ENCODE measurements at places on chromosomes 13 and 19.
A peak's percentile ranks its signal among the peaks of the same experiment; 100 is the strongest.

DNA sequence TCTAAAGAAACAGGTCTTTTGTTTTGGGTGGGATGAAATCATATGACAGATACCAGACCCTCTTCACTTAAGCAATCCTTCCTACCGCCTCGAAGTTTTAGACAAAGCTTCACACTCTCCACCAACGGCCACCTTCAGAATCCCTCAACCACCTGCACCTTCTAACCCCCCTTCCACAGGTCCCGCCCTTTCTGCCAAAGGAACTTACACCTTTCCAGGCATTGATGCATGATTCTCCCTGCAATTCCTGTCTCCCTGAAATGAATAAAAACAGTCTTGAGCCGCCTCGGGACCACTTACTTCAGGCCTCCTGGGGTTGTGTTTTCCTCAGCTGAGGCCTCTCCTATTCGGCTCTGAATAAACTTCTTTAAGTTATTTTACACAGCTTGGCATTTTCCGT lies 859 bp downstream of the ZNF433 start:
- no peak for DNase-seq

GRCh38 chr13:46748300-46748699 lies 48.7 kb downstream of the ESD start:
- no peak for DNase-seq

GRCh38 chr19:3514930-3515329 lies 8.8 kb downstream of the FZR1 start:
- DNase-seq = no peak

GRCh38 chr13:46345866-46346265 lies 41.2 kb downstream of the RUBCNL start:
- no peak for DNase-seq

DNA sequence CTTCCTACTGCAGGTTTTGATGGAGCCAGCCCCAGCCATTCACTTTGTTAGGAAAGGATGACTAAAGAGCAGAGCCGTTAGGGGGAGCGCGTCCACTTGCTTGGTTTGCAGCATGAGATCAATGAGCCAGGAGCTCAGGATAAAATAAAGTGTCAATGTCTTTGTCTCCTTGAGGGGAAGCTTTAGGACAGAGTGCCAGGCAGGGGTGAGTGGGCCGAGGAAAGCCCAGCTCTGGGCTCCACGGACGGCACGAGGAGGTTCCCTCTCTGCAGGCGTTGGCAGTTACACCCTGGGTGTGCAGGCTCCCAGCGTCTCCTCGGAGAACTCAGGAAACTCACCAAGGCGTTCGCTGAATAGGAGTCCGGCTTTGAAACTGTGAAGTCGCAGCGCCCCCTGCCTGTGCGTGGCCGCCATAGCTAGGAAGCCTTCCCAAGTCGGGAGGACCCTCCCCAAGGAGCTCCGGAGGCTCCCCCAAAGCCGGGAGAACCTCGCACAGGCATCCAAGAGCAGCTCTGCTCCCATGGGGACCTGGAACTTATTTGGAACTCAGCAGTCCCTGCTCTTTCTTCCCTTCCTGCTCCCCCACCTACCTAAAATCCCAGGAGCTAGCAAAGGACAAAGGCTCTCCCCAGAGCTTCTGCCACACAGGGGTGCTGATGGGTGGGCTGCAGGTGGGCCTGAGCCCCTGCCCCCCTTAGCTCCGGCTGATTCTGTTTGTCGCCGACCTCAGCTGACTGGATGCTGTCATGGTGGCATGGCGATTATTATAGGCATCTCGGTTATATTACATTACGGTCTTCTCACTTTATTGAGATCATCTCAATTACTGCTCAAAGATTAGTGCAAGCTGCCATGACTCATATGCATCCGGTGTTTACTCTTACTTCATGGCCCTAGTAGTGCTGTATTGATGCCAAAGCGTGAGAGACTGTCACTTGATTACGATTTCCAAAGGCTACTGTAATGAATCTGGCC lies 34.4 kb downstream of the GSX1 start:
- peak; percentile 92 for DNase-seq

DNA sequence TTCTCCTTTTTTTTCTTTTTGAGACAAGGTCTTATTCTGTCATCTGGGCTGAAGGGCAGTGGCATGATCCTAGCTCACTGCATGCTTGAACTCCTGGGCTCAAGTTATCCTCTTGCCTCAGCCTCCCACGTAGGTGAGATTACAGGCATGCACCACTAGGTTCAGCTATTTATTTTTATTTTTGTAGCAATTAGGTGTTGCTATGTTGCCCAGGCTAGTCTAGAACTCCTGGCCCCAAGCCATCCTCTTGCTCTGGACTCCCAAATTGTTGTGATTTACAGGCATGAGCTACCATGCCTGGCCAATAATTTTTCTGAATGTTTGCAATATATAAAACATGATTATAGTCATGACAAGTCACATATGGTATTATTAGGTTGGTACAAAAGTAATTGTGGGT lies 161.1 kb upstream of the ATXN8OS start:
- no peak for DNase-seq

DNA sequence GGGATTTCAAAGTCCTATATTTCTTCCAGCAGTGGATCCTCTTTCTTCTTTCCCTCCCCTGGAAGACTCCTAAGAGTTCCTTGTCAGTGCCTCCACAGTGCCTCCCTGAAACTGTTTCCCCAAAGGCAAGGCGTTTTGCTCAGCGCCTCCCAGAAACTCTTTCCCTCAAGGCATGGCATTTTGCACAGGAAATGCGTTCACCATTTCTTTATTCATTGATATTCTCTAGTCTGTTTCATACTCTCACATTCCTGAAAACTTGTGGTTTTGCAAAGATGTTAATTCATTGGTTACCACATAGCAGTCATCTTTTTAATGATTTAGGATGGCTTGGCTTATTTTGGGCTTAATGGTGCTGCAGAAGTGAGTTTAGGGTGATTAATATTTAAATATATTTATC lies 177.3 kb upstream of the SLC10A2 start:
- DNase-seq = no peak

- DNase-seq = no peak
Measured at GRCh38 chr19:41932720-41933332, 4.6 kb upstream of the ERFL start.

DNA sequence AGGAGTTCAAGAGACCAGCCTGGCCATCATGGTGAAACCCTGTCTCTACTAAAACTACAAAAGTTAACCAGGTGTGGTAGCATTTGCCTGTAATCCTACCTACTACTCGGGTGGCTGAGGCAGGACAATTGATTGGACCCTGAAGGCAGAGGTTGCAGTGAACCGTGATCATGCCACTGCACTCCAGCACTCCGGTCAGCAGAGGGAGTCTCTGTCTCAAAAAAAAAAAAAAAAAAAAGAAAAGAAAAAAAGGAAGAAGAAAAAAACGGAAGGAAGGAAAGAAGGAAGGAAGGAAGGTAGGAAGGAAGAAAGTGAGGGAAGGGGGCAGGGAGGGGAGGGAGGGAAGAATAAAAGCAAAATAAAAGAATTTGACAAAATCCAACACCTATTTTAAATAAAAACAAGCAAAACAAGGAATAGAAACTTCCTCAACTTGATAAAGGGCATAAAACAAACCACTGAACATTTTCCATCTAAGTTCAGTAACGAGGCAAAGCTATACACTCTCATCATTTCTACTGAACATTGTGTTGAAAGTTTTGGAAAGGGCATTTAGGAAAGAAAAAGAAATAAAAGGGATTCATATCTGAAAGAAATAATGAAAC lies 411.6 kb upstream of the SLITRK5 start:
- no peak for DNase-seq

DNA sequence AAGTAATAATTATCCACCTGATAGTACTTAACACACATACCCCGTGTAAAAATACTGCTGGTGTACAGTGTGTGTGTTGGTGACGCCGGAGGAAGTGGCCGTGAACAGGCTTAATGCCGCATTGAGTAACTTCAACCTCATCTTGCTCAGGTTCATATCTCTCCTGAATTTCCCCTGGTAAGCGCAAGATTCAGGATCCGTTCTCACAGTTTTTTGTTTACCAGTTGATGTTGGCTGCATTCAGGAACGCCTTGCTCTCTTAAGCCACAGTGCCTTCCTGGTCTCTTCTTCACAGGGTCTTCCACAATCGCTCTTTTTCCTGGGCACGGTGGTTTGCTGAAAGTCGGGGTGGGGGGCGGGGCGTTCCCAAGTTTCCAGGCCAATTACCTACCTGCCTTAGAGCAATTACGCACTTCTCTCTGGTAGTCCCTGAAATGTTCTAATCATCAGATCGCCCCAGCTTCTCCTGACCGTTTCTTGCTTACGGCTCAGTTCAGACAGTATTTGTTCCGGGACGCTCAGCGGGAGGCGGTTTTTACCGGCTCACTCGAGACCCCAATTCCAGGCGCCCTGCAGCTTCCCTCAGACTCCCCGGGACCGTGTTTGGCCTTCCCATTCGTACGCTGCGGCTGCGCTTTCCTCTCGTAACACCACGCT lies 706 bp upstream of the DNAJC3 start:
- peak; percentile 21 for DNase-seq

- no peak for DNase-seq
Measured at GRCh38 chr19:11554160-11554559, 4.9 kb downstream of the ELOF1 start.

All from endothelial cell (in vitro differentiated cells).